ENCODE measurements at places on chromosomes 11 and 22.

DNA sequence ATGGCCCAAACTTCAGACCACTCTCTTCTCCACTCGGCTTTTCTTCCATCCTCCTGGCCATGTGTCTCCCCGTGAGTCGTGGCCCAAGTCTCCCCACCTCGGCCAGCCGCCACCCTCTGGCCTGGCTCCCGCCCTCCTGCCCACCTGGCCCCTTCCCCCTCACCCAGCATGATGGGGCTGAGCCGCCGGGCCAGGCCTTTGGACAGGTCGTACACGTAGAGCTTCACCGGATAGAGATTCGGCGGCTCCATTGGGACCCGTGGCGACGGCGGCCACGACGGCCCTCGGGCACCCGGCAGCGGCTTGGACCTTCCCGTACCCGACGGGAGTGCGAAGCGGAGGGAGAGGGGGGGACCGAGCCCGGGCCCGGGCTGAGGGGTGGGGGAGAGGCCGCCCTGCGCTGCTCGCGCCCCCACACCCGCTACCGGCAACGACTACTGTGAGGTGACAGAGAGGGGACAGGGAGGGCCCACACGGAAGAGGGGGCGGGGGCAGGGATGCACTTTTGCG lies at the start of gene DESI1:
Gene DESI1 (minus strand): TSS at position 455 of the 510 bp plus-strand sequence. CDS start 204 bp downstream, at position 251.
- peak; percentile 42 for DNase-seq

GRCh38 chr22:29773233-29773632 lies 6.1 kb downstream of the UQCR10 start:
- no peak for DNase-seq

DNA sequence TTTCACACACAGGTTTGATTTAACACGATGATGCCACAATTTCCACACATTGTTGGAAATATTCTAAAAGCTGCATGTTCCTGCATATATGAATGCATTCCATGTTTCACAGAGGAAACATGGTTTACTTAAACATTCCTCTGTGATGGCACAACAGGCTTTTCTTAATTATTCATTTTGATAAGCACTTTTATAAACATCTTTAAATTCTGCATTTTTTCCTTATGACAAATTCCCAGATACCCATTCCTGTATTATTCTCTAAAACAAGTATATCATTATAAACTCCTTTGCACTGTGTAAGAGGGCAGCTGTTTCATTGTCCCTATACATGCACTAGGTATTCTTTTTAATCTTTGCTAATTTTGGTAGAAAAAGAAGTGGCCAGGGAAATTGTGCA lies 532.3 kb downstream of the SOX6 start:
- no peak for DNase-seq

DNA sequence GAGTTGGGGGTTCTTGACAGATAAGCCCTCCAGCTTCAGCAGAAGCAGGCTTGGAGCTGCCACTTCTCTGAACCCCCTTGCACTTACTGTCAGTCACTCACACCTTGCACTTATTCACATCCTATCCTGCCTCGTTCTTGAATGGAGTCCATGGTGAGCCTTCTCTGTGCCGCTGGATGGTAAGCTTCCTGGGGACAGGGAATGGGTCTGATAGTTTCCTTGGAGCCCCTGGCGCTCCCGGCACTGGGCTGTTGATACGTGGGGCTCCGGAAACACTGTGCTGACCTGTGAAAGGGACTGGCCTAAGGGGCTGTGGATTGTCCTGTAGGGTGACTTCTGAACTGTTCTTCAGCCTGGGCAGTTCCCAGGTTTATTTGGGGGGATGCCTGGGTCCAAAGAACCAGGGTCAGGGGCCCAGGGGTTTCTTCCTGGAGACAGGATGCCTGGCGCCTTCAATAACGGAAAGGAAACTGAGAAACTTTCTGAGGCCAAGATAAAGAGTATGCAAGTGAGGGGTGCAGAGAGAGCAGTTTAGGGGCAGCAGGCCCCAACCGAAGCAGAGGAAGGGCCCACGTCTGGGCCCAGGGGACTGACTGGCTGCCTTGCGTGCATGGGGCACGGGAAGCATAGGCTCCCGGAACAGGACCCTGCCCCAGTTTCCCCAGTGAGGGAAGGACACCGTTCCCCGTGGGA lies 709 bp upstream of the ST3GAL4 start:
- DNase-seq, result peak; percentile 48

DNA sequence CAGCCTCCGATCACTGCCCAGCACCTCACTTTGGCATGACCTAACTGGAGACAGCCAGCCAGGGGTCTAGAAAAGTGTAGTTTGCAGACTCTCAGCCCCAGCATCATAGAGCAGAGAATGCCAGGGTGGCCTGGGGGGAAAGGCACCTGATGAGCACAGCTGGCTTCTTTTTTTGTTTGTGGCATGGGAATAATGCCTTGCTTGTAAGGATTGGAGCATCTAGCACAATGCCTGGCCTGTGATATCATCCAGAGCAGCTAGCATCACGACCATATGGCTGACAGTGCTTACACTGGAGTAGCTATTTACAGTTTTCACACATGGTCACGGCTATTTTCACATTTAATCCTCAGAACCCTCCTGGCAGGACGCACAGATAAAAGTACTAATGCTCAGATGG lies 594.8 kb upstream of the B3GAT1 start:
- no peak for DNase-seq

GRCh38 chr11:70760416-70761020 lies 362.2 kb downstream of the CTTN start:
- no peak for DNase-seq

DNA sequence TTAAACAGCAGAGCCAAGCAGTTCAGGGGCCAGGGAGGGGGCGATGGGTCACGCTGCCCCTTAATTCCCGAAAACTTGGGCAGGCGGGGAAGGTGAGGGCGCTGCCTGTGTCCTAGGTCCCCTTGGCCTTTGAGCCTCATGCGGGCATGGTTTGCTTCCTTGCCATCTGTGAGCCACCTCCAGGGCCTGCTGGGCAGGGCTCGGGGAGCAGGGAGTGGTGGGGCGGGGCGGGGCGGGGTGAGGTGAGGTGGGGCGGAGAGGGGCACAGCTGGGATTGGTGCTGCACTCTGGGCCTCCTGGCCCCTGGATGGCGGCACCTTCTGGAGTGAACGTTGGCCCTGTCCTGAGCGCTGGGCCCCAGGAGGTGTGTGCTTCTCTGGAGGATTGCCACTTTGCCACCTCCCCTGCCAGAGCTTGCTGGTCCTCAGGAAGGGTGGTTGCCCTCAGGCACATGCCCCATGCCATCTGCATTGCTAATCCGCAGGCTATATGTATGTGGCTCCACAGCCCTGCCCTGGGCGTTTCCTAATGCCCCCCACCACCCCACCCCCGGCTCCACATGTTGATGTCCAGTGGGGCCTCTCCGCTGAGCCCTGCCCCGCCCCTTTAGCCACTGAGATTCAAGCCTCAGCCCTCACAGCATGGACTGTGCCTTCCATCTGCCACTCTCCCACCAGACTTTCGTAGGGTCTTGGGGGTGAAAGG lies 352.5 kb downstream of the TBC1D22A start:
- no peak for DNase-seq

GRCh38 chr11:19689281-19690000 lies 23.2 kb upstream of the NAV2 start:
- DNase-seq, result no peak

DNA sequence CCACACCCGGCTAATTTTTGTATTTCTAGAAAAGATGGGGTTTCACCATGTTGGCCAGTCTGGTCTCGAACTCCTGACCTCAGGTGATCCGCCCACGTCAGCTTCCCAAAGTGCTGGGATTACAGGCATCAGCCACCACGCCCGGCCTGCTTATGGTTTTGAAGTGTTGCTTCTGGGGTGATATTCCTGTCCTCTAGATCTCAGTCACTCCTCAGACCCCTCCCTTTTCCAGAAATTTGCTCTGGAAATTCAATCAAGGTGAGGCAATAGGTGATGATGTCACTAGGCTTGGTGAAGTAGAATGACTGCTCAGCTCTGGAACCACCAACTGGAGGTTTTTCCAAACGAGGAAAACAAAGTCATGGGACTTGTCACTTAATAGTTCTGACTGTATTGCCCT lies 36.6 kb upstream of the CREB3L1 start:
- no peak for DNase-seq

DNA sequence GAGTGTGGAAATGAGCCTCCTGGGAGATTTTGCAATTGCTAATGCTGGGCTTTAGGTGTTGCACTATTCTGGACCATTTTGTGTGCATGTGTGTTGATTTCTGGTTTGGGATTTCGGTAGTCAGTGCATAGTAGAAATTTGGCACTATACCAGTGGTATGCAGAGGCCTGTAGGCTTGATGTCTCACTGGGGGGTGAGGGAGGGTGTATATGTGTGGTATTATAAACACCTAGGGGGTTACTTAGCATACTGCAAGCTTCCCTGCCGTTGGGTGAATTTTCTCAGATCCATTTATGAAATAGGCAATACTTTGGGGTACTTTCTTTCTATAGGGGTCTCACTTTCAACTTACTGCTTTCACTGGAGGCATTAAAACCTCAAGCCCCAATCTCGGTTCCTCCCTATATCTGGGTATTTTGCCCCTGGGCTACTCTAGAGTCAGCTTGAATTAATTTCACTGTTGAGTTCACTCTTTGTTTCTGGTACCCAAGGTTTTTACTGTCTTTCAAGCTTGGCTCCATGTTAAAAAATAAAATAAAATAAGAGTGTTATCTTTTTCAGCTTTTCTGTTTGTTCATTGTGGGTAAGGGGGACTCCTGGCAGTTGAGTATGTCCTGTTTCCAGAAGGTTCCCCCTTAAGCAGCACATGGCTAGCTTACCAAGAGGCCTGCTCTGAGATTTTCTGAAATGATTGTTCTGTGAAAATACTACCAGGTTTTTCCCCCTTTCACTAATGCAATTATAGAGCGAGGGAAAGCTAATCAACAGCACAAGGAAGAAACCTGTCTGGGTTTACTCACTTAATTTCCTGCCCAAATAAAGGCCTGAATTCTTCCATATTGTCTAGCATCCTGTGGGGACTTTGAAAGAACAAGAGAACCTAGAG lies 45.8 kb downstream of the PPFIBP2 start:
- no peak for DNase-seq

DNA sequence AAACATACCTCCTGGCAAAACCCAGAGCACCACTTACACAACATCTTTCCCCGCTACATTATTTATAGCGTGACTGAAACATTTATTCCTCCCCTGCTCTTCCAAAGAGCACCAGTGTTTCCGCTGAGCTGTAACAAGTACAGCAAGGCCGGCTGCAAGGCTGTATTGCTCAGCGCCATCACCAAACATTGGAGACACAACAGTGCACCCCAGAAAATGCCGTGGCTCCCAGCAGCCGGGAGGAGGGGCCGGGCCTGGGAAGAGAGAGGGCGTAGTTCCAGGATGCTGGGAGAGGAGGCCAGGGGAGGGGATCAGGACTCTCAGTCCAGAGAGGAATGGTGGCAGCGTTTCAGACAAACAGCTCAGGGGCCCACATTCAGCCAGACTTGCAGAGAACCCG lies 133.2 kb downstream of the DSCAML1 start:
- DNase-seq, result no peak

- no peak for DNase-seq
These were observed 1.0 kb downstream of the DNHD1 start for GRCh38 chr11:6498121-6498520.

DNA sequence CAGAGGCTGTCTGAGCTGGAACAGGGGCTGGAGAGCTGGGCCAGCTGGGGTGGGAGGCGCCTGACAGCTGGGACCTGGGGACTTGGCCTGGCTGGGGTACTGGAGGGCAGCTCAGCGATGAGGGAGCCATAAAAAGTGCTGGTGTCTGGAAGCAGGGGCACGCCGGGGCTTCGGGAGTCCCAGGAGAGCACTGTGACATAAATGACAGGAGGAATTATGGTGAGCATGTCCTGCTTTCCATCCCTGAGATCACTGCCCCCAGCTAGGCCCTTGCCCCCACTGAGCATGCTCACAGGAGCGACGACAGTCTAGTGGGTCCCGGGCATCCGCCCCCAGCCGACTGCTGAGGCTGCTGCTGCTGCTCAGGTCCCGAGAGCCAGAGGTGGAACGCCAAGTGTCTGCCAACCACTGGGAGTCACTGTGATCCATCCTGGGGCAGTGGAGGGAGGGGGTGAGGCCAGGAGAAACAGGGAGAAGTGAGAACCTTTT lies 6.2 kb downstream of the ROBO4 start:
- DNase-seq, result no peak

DNA sequence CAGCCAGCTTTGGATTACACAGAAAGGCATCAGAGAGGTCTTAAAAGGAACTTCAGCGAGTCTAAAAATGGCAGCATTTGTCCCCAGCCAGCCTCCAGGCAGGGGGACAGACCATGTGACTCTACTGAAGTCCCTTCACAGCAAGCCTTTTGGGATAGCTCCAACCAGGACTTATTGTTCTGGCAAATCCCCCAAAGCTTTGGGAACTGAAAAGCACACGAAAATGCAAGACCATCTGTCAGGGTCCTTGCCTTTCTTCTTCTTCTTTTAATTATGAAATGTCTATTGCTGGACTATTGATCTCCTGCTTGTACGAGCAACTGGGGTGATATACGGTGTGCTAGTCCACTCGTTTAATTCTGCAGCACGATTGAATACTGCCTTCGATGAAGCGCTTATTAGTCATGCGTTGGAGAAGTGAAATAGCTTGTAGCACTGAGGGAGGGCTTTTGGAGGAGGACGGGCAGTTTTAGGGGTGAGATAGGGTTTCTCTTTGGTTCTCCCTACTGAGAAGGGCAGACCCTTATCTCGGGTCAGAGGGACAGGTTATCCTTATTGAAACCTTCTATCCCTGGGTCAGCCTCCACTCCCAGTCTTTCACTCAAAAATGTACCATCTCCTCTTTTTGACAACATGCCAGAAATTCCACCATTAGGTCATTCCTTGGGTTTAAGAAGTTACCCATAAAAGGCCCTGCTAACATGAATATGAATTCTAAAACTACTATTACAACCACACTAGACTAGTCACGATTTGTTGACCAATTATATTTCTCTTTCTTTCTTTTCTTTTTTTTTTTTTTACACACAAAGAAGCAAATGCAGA lies 416.4 kb downstream of the MIAT start:
- DNase-seq, result no peak

- peak; percentile 13 for DNase-seq
These were observed 11.4 kb downstream of the MPEG1 start for GRCh38 chr11:59201353-59201752.
